ENCODE measurements at places on chromosomes 6 and 20. TPM values are rescaled to one million over a fixed set of nuclear protein-coding genes. Genes with fewer than 3 reads are reported as not detected.

DNA sequence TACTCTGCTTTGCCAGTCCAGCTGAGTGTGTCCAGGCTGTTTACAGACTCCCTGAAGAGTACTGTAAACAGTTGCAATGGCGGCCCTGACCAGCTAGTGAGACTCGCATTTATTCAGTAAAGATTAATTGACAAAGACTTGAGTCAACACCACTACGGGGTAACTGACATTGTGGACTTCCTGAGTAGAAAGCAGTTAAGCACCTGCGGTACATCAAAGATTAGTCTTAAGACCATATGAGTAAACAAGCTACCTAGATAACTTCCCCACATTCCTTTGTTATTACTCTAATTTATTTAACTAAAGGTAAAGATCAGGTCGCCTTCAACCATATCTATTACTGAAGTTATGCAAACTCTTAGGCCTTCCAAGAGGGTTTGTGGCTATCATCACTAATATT is 12.6 kb downstream of the VPS52 start:
- no peak for DNase-seq

DNA sequence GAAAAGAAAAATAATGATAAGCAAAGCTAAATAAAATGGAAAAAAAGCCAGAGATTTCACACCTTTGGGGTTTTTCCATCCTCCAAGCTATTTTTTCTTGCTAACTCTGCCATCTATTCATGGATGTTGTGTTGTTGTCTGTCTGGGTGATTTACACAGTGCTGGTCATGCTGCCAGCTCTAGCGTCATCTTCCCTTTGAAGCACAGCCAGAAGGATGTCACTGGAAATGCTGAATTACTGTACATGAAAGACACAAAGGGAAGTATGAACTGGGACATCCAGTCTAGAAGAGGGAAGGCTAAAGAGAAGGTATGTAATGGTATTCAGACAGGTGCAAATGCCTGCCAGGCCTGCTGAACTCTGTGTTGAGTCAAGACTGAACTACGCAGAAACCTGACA is 241.9 kb upstream of the STXBP5 start:
- DNase-seq = no peak

GRCh38 chr20:44471481-44471882 is 4.2 kb upstream of the TTPAL start:
- no peak for DNase-seq

GRCh38 chr20:62539198-62540045 is 63.6 kb upstream of the GATA5 start:
- DNase-seq = no peak

- DNase-seq = no peak
These were observed 269.4 kb downstream of the NKAIN2 start for GRCh38 chr6:124073021-124073420.

DNA sequence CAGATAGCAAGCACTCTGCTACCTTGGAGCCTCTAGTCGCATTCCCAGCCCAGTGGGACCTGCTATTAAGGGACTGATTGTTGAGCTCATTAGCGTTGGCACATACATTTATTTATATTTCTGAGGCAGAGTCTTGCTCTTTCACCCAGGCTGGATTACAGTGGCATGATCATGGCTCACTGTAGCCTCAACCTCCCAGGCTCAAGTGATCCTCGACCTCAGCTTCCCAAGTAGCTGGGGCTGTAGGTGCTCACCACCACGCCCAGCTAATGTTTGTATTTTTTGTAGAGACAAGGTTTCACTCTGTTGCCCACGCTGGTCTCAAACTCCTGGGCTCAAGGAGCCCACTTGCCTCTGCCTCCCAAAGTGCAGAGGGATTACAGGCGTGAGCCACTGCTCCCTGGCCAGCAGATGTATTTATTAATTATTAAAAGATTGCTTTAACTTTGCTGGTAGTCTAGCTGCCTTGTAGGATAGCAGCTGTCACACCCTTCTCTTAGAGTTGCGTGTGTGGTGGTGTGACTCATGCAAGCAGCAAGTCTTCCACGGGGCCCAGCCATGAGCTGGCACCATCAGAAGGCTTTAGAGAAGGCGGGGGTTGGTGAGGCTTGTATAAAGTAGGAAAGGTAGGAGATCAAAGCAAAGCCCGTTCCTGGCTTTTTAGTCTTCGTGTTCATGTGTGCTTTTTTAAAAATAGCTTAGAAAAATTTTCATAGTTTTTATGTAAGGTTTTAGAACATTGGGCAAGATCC is 16.5 kb downstream of the ACTR5 start:
- DNase-seq = peak; percentile 20

DNA sequence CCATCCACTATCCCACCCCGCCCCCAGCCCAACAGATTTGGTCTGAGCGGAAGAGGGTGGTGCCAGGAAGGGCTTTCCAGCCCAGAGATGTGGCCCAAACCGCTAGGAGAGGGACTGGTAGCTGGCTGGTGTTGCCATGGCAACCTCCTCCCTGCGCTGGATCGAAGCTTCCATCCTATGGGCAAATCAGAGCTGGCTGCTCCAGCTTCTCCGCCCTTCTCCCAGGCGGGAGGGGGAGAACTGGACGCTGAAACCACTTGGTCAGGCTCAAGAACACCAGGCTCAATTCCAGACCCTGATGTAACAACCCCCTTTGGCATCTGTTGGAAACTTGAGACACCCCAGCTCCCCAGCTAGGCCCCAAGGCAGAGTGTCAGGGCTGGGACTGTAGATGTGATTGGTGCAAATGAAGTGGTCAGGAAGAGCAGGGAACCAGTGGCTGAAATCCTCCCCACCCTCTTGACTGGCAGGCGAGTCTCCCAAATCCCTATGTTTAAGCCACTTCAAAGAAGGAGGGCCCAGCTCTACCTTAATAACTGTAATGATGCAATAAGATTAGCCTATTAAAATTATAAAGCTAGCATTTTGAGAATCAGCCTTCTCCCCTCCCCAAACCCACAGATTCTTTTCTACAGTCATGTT is 4.2 kb downstream of the RIMS4 start:
- DNase-seq = no peak

DNA sequence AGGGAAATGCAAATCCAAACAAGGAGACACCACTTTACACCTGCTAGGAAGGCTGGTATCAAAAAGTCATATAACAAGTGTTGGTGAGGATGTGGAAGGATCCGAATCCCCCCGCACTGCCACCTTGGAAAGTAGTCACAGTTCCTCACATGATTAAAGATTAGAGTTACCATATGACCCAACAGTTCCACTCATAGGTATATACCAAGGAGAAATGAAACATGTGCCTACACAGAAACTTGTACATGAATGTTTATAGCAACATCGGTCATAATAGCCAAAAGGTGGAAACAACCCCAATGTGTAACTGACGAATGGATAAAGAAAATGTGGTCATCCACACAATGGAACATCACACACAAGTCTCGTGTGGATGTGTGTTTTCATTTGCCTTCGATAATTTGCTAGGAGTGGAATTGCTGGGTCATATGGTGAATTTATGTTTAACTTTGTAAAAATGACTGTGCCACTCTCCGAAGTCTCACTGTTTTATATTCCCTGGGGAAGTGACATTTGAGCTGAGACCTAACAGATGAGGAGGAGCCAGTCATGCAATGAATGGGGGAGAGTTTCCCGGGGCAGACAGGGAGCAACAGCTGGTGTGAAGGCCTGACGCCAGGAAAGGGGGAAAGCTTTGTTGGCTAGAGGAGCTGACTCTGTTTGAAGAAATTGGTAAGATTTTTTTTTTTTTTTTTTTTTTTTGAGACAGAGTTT is 125.9 kb upstream of the MLN start:
- no peak for DNase-seq

DNA sequence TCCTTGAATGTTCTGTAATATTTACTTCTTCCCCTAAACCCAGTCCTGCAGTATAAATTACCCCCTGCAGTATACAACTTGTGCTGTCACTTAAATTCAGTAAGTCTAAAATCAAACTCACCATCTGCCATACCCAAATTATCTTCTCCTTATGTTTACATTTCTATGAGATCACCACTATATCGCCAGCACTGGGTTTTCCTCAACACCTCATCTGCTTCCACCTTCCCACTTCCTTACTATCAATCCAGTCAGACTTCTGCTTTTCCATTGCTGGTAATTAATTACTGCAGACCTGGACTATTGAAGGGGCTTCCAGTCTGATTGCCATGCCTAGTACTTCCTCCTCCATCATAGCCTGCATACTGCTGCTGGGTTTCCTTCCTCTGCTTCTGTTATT is 15.2 kb downstream of the EFHC1 start:
- no peak for DNase-seq

The HCRTR2 gene
- total RNA-seq = not detected
